ENCODE measurements at places on chromosomes 7 and 10.

GRCh38 chr10:86644152-86644793 lies 10.1 kb upstream of the OPN4 start:
- no peak for DNase-seq

GRCh38 chr7:143408686-143409561 lies at the start of gene EPHA1:
EPHA1 (minus strand) TSS chr7:143408856; CDS start chr7:143408805, 51 bp downstream.
- DNase-seq: no peak

DNA sequence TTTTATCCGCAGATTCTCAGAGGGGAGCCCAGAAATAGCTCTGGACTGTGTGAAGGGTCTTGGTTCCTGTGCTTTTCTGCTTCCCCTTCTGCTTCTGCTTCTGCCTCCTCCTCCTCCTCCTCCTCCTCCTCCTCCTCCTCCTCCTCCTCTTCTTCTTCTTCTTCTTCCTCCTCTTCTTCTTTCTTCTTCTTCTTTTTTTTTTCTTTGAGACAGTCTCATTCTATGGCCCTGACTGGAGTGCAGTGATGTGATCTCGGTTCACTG lies 11.6 kb downstream of the PDZD7 start:
- DNase-seq: no peak

DNA sequence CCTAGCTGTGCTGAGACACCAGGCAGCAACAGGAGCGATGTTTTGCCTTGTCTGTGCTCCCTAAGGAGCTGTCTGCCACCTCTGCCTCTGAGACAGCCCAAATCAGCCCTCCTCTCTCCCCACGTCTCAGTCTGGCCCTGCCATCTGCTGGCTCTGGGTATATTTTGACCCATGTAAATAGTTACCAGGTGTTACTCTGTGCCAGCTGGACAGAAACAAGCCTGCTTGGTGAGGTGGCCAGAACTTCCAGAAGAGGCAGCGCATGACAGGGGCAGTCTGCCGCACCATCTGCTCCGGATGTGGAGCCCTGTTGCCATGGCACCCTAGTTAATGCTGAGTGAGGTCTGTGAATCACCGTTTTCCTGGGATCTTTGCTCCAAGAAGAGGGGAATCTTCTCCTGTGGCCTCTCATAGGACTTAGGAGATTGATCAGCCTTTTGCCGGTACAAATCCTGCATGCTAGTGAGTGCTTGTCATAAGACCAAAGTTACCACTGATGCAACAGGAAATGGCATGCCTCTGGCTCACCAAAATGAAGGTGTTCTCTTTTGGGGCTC lies 31.8 kb downstream of the GSTO2 start:
- peak; percentile 59 for DNase-seq

All from A549 (cell line).